ENCODE measurements at places on chromosomes 2 and 18. TPM values are rescaled to one million over a fixed set of nuclear protein-coding genes. Genes with fewer than 3 reads are reported as not detected.

SCYGR1 gene
- not detected for total RNA-seq

SP140 gene
- 3.9 TPM for total RNA-seq

LINC00305 gene
- total RNA-seq, result not detected

UNC80 gene
- 116 TPM for total RNA-seq

NPPC gene
- 9.3 TPM for total RNA-seq

ALK gene
- total RNA-seq, result 4.9 TPM

COMMD1 gene
- 37.2 TPM for total RNA-seq

CDK5R2 gene
- 63.5 TPM for total RNA-seq

DNA sequence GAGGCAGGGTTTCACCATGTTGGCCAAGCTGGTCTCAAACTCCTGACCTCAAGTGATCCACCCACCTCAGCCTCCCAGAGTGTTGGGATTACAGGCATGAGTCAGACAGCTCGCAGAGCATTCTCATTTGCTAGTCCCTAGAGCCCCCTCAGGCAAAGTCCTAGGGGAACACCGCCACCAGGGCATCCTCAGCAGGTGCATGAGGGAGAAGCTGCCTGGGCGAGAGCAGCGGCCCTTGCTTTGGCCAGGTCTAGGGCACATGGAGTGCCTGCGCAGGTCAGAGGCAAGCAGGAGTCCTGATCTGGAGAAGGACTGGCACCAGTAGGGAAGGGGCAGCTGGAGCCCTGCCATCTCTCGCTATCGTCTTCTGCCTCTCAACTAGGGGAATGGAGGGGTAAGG is 32.4 kb downstream of the NGEF start:
- DNase-seq, result no peak

GRCh38 chr18:56823986-56824565 is 172.9 kb downstream of the WDR7 start:
- DNase-seq, result no peak

GRCh38 chr2:65974067-65974723 is 460.7 kb upstream of the MEIS1 start:
- DNase-seq, result no peak

DNA sequence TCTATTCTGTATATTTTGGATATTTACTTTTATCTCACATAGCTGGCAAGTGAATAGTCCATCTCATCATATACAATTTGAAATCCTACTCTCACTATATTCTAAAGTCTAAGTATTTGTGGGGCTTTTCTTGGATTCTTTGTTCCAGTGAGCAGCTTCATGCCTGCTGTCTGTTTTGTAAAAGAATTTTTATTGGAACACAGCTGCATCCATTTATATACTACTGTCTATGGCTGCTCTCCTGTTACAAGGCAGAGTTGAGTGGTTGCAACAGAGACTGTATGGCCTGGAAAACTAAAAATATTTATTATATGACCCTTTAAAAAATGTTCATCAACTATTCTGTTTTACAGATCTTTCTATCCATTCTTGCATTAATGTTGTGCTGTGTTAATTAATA is 193.3 kb upstream of the KLHL14 start:
- DNase-seq, result no peak

DNA sequence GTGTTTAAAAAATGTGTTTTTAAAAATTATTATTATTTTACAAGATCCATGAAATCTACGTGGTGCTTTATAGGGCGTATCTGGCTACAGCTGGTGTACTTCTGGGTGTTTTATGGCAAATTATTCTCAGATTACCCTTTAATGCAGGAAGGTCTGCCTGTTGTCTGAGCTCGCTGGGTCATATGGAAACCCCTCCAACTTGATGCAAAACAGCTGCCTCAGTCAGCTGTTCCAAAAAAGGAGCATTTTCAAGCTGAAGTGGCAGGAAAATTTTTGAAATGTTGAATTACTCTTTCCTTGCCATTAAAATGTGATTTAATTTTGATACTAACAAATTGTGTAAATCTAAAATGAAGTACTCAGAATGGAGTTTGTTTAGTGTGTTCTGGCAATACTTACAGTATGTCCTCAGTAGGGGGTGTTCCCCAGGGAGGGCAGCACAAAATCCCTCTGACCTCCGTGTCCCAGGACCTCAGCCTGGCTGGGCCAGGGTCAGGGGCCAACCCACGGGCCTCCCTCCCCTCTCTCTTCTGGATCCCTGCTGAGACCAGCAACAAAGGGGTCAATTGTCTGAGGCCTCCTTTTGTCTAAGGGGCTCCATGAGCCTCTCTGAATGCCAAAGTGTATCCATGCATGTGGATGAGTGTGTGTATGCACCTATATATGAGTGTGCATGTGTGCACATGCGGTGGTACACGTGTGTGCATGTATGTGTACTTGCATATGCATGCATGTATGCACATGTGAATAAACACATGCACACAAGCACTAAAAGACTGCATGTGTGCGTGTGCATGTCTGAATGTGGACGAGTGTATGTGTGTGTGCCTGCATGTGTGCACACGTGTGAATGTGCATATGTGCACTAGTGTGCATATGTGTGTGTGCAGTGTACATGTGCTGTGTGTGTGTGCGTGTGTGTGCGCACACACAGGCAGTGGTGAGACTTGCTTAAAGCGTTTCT is 105.4 kb downstream of the ACOXL start:
- no peak for DNase-seq

- DNase-seq, result peak; percentile 51
Measured at GRCh38 chr2:48433682-48434081, 96.3 kb upstream of the STON1 start.

- DNase-seq, result no peak
Measured at GRCh38 chr2:39838589-39838988, 59.5 kb upstream of the THUMPD2 start.

- no peak for DNase-seq
Measured at GRCh38 chr2:120772261-120772660, 36.6 kb downstream of the GLI2 start.

GRCh38 chr2:200733713-200734198 is 78.0 kb upstream of the BZW1 start:
- DNase-seq, result no peak

DNA sequence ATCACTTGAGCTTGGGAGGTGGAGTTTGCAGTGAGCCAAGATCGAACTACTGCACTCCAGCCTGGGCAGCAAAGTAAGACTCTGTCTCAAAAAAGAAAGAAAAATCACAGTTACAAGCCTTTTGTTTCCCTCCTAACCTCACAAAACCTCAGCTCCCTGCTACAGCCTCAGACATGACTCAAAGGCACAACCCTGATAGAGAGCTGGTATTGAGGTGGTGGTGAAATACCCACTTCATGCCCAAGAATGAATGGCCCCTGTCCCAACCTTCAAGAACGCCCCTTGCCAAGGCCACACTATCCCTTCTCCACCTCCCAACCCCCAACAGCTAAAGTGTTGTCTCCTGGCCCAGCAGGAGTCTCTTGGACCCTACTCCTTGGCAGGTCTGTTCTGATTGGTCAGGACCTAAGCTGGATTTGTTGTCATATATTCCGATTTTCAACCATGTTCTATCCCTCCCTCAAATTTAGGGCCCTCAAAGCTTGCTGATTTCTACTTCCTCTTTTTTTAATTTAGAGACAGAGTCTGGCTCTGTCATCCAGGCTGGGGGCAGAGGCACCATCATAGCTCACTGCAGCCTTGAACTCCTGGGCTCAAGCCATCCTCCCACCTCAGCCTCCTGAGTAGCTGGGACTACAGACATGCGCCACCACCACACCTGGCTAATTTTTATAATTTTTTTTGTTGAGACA is 61.9 kb upstream of the BZW1 start:
- no peak for DNase-seq

DNA sequence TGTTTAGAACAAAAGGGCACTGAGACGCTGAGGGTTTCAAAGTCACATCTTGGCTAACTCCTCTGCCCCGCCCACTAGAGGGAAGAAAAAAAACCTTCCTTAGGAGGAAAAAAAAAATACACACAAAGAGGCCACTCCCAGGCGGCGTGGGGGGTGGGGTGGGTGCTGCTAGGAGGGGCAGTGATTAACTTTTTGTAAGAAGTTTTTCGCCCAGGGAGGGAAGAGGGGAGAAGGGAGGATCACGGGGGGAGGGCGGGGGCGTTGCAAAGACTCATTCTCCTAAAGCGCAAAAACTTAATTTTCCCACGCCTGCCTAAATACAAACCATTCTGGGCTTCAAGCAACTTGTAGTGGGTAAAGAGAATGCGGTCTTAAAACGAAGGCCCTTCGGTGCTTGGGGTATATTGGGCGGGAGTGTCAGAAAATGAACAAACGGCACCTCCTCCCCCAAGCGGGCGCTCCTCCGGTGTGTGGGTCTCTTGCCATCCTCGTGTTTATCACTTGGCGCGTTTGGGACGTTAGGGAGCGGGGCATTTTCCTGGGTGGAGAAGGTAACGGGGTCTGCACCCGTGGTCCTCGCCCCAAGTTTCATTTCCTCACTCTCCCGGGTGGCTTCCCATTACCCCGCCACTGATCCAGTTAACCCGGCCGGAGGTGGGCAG is 1.7 kb downstream of the CXCR4 start:
- no peak for DNase-seq

DNA sequence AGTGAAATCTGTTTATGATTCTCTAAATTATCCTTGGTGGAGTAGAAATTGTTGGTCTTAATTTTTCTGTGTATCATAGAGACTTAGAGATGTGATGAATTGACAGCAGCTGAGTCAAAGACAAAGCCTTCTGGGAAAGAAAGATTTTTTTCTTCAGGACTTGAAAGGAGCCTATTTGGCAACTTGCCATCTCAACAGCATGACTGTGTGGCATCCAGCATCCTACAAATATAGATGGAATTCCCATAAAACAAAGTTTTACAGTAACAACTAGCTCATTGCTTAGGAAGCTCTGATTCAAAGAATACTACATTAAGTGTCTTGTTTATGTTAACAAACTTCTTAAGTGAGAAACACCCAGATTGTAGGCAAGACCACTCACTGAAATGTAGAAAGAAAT is 79.2 kb upstream of the SETBP1 start:
- no peak for DNase-seq

- DNase-seq, result no peak
Measured at GRCh38 chr18:56756966-56757365, 105.8 kb downstream of the WDR7 start.

- DNase-seq, result no peak
Measured at GRCh38 chr2:177894546-177894945, 178.0 kb downstream of the PDE11A start.

GRCh38 chr2:190527214-190527613 is 7.3 kb downstream of the NEMP2 start:
- no peak for DNase-seq

DNA sequence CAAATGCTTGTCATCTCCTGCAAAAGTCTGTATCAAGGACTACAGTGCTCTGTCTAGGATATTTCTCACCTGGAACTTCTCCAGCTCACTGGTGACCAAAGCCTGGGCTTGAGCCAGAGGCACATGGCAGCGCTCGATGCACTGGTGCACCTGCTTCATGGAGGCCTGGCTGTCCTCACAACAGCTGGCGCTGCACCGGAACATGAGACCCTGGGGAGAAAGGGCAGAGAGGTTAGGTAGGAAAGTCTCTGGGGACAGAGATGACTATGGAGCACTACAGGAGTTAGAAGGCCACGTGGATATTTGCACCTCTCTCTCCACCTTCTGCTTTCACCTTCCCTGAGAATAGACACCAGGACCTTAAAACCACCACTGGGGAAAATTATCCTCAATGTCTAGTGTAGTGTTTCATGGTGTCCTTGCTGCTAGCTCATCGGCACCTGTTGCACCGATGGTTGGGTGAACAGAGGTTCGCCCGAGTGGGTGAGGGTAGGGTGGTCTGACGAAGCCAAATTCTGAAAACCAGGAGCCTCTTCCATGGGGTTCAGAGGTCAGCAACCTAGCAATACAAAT is 1.0 kb downstream of the FAM136A start:
- no peak for DNase-seq

DNA sequence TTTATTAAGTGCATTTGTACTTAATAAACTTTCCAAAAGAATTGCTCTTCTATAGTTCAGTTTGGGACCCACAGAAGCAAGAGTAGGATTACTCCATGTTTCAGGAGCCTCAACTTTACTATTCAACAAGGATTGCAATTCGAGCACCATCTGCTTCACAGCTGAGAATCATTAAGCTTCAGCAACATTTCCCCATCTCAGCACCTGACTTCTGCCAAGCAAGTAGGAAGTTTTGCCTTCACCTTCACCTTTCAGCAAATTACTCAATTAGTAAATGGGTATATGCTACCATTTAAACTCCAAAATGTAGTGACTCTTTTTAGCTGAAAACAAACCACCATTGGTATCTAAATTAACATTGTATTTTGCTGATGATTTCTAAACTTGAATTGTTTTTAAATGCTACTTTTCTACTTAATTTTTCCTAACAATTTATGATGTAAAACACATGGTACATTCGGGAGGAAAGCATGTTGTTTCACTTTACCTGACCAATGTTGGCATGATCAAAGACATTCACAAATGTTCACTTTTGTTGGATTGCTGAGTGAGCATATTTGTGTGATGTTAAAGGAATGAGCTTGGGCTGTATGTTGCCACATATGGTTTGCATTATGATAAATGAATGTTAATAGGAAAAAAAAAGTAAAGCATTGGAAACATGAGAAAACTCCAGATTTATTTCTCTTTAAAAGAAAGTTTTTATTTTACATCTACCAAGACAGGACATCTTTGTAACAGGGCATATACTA is 159.2 kb downstream of the GULP1 start:
- no peak for DNase-seq

GRCh38 chr18:7232218-7232617 is 1.3 kb downstream of the LRRC30 start:
- DNase-seq, result no peak

DNA sequence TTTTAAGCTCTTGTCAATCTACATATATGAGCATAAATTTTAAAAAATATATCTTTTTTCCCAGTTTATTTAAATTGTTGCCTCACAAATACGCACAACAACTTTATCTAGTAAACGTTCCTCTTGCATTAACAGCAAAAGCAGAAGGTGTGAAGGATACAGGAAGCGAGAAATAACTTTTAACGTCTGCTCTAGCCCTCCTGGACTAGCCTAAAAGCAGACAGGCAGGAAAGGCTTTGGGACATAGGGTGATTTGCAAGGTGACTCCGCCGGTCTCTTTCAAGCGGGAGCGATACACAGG is 434 bp upstream of the DUSP19 start:
- DNase-seq, result no peak

DNA sequence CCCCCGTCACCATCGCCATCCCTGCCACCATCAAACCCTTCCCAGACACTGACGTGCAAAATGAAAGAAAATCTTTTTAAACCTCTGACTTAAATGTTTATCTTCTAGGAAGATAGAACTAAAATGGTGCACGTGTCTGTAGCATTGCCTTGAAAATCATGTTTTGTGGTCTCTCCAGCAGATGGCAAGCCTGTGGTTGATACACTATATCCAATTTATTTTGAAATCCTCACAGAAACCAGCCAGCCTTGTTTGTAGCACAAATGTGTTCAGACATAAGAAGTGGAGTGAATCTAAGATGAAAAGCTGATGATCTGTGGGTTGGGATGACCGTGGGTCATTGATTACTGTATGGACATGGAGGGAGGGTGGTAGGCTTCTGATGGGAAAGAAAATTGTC is 436.2 kb upstream of the SMIM21 start:
- DNase-seq, result no peak

GRCh38 chr2:19841918-19842693 is 59.7 kb downstream of the TTC32 start:
- peak; percentile 25 for DNase-seq

- no peak for DNase-seq
Measured at GRCh38 chr2:181642086-181642485, 14.8 kb downstream of the CERKL start.

Data from dorsolateral prefrontal cortex (tissue), 122 donors.